Putamen (tissue), 1 donor: ENCODE measurements at places on chromosomes 7 and 10.

DNA sequence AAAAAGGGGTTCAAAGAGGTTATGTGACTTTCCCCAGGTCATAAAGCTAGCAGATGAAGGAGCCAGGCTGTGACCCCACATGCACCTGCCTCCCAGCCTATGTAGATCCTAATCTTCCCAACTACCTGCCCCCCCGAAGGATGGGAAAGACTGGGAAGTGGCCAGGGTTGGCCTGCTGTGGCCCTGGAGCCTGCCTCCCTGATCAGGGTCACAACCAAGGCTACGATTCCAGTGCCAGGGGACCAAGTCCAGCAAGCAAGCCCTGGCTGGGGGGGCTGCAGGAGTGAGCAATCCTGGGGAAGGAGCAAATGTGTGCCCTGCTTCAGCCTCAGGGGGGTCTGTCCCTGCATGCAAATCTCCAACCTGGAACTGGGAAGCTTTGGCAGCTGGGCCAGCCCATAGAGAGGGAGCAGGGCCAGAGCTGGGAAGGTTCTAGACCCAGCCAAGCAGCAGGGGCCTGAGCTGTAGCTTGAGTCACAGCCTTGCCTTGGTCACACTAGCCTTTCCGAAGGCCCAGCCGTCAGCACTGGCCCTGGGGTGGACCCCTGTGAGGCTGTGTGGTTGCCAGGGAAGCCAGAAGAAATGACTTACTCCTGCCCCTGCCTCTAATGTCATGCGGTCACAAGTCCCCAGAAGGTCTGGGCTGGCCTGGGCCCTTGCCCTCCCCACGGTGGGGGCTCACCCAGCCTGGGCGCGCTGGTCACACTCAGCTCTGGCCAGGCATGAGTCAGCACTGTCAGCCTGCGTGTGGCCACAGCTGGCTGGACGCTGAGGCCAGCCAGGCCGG, 96.4 kb upstream of the ZMIZ1 start:
- DNase-seq, result peak; percentile 91

GRCh38 chr7:7996568-7996967, 28.0 kb downstream of the GLCCI1 start:
- no peak for DNase-seq

DNA sequence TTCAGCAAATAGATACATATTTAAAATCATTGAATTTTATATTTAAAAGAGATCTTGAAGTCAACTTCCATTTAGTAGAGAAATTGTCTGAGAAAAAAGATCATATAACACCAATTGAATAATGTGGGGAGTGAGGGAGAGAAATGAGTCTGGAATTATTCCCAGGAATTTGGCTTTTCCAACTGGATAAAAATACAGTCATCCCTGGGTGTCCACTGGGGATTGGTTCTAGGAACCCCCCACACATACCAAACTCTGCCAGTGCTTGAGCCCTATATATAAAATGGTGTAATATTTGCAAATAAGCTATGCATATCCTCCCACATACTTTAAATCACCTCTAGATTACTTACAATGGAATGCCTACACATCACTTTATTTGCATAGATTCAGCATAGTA, 162.8 kb upstream of the SEMA3C start:
- DNase-seq, result no peak

GRCh38 chr10:103752680-103753248, 102.6 kb downstream of the SH3PXD2A start:
- no peak for DNase-seq

DNA sequence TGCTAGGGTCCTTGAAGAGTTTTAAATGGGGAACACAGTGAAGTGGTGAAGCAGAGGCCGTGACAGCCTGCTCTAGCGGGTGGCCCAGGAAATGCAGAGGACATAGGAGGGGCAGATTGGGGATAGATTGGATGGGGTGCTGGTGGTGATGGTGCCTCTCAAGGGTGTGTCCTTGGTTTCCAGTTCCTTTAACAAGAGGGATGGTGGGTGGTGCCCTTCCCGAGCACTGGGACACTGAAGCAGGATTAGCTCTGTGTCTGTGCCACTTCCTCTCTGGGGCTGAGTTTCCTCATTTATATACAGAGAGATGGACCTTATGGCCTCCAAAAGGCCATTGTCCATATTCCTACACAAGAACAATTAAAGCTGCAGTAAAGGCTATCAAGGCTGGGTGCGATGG, 285.5 kb downstream of the TCF7L2 start:
- DNase-seq, result no peak

- DNase-seq, result peak; percentile 77
Measured at GRCh38 chr7:14024406-14024805, 34.9 kb upstream of the ETV1 start.

DNA sequence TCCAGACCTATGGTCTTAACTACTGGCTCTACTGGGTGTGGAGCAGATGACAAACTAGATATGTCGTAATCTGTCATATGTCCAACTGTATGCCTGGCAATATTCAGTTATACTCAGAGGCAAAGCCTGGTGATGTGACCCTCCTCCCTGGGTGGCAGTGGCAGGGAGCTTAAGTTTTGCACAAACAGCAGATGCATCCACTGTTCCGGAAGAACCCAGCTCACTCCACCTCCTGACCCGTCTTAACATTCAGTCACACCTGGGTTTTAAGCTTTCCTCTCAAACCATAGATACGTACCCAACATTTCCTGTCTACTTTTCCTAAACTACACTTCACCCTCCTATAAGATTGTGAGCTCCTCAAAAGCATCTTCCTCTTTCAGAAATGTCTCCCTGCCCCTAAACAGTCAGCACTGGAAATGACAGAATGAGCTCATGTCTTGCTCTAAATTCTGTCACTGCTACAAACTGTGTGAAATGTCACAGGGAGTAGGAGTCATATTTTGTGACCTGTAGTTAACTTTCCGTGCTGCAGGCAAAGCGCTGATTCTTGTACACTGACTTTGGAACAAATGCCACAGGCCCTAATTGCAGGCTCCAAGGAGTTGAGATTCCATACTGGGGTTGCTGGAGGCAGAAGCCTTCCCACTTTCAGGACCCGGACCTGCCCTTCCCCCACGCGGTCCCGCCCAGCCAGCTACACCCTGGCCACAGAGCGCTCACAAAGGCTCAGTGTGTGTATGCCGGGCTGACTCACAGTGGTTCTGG, 23.9 kb downstream of the SCD start:
- DNase-seq, result peak; percentile 88

DNA sequence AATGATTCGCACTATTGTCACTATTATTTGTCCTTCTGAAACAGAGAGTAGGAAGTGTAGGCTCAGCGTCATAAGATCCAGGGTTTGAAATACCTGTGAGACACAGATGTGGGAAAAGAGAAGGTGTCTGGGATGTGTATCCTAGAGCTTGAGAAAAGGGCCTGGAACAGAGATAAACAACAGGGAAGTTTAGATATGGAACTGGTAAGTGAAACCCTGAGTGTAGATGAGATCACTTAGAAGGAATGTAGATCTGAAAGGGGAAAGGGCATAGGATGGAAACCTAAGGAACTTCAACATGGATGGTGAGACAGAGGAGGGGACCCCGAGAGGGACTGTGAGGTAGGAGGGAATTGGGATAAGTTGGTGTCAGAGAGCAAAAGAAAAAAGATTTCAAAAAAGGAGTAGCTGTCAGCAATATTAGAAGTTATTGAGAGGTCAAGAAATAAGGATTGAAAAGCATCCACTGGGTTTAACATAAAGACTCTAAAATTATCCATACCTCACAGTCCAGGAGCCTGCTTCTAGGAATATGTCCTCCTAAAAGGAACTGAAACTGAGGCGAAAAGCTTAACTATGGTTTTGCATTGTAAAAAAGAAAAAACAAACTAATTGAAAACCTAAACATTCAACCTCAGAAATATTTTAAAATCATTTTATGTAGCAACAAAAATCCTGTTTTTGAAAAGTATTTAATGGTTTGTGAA, 119.2 kb upstream of the NPVF start:
- no peak for DNase-seq

GRCh38 chr10:69353977-69354635, 62.6 kb downstream of the TACR2 start:
- DNase-seq, result no peak

DNA sequence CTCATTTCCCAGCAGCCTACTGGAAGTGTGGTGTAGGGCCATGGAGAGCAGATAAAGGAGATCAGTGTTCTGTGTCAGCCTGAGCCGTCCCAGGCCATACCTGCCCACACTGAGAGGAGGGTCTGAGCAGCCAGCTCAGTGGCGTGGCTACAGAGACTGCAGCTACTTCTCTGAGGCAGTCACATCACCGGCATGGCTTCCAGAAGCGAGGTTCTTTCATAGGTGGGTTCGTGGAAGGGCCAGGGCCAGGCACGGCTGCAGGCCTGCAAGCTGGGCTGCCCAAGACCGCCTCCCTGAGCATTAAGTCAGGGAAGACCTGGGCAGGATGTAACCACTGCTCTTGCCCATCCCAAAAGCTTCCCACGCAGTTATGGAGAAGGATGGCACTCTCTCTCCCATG, 34.9 kb downstream of the LDB3 start:
- DNase-seq, result no peak

DNA sequence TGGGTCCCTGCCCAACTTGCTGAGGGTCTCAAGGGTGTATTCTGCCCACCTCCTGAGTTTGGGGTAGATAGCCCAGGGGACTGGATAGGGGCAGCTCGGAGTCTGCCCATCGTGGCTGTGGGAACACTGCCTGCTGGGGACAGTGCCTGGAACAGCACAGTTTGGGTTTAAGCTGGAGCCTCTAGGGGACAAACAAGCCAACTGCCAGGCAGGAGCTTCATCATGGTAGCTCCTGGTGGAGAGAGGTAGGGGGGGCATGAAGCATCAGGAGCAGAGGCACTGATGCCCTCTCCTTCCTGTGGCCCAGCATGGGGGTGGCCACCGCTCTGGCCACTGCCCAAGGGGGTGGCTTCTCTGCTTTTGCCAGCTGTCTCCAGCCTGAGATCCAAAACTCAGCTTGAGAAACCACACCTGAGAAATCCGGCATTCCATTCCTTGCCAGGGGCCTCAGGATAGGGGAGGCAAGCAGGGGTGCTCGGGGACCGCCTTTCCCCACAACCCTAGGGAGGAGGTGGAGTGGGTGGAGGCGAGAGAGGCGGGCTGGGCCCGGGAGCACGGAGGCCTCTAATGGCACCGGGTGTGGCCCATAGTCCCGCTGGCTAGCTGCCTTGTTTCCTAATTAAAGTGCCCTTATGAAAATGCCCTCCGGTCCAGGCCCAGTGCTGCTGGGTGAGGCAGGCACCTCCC, 47.6 kb downstream of the UNC5B start:
- DNase-seq, result no peak

GRCh38 chr10:21402606-21403083, 122.8 kb downstream of the SKIDA1 start:
- no peak for DNase-seq
